Hematopoietic multipotent progenitor cell treated with erythropoietin and hydrocortisone succinate and interleukin-3 and kit ligand, for 6 days (in vitro differentiated cells): ENCODE measurements at places on chromosomes 1 and 21.

- no peak for DNase-seq
Measured at GRCh38 chr1:110749960-110750359, 75.2 kb upstream of the KCNA3 start.

DNA sequence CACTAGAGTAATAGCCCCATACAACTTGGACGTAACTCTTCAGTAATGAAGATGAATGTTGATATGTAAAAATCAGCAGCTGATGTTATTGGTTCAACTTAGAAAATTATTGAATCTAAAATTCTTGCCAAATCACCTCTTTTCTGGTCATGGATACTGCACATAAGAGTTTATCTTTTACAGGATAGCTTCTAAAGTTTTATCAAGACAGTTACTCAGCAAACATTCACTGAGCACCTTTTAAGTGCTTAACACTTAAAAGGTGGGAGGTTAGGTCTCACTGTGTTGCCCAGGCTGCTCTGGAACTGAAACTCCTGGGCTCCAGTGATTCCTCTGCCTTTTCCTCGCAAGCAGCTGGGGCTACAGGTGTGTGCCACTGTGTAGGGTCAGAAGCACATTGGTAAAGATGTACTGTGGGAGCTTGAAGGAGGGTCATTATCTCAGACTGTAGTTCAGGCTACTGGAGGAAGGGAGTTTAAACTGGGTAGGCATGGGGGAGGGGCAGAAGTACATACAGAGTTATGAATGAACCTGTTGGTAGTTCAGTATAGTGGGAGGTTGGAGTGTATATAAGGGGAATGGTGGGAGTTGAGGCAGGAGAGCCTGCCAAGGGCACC lies 2.0 kb downstream of the MPZL1 start:
- DNase-seq = peak; percentile 64

DNA sequence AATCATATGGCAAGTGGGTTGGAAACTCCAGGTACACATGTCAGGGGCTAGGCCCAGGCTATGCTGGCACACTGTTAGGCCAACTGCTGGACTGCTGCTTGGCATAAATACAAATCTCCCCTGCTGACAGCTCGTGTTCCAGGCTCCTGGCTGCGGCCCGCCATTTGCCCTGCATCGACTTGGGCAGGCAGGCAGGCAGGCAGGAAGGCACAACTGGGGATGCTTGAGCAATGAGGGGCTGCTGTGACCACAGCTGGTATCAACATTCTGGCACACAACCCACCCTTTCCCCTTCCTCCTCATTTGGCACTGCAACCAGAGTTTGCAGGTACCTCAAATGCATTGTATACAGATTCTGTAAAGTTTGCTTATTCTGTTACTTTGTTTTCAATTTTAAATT lies 53.2 kb downstream of the SAMSN1 start:
- DNase-seq = peak; percentile 38

GRCh38 chr1:34976384-34977209 lies 8.6 kb downstream of the TMEM35B start:
- no peak for DNase-seq

DNA sequence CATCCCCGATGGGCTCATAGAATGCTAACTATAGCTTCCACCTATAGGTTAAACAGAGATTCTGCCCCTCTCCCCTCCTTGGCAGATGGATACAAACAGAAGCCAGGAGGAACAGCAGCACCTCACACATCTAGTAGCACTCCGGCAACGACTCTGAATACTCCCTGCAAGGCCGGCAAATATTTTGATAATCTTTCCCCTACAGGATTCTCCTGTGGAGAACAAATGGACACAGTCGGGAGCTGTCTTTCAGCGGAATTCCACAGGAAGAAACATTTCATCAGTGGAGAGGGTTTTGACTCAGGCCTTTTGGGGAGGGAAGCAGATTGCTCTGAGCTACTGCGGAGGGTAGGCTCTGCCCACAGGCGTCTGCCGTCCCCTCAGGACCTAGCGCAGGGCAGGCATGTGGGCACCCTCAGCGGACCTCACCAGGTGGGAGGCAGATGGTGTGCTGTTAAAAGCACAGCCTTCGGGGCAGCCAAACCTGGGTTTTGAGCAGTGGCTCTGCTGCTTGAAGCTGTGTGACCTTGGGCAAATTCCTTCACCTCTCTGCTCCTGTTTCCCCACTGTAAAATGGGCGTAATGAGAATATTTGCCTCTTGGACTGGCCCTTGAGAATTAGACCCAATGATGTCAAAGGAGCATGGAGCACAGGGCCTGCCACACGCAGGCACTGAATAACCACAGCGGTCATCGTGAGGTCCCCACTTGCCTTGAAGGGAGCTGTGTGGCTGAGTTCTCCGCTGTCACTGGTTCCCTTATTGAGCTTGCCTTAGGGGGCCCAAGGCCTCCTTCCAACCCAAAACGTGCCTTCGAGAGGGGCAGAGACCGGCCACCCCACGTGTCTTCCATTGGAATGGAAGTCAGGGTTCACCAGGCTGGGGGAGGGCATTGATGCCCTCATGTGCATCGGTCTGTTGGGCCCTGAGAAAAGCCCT lies 19.2 kb upstream of the BCAR3 start:
- DNase-seq = no peak
